ENCODE measurements at places on chromosomes 1 and 21. TPM values are rescaled to one million over a fixed set of nuclear protein-coding genes. Genes with fewer than 3 reads are reported as not detected.

PDC gene
- polyA plus RNA-seq: 0.07 TPM

CDC42BPA gene
- polyA plus RNA-seq: 36.9 TPM

C8B gene
- polyA plus RNA-seq: 0.08 TPM

CTSK gene
- 26.2 TPM for polyA plus RNA-seq
